ENCODE measurements at places on chromosomes 3 and 15.
A peak's percentile ranks its signal among the peaks of the same experiment; 100 is the strongest.

DNA sequence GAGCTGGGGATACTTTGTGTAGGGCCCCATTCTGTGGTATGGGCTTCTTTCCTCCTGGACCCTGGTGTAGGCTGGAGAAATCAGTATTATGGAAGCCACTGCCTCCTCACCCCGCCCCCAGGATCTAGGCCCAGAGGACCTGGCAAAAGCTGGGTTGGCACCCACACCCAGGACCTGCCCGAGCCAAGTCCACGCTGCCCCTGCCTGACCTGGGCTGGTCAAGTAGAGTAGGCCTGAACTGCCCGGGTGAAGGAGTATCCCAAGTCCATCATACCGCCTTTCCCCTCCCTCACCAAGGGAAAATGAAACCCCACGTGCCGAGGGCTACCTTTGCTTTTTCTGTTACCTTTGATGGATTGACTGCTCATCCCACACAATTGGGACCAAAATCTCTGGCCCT, 37.7 kb upstream of the TRAK1 start:
- DNase-seq, result no peak

- no peak for DNase-seq
These were observed 35.7 kb downstream of the SACM1L start for GRCh38 chr3:45724911-45725310.

DNA sequence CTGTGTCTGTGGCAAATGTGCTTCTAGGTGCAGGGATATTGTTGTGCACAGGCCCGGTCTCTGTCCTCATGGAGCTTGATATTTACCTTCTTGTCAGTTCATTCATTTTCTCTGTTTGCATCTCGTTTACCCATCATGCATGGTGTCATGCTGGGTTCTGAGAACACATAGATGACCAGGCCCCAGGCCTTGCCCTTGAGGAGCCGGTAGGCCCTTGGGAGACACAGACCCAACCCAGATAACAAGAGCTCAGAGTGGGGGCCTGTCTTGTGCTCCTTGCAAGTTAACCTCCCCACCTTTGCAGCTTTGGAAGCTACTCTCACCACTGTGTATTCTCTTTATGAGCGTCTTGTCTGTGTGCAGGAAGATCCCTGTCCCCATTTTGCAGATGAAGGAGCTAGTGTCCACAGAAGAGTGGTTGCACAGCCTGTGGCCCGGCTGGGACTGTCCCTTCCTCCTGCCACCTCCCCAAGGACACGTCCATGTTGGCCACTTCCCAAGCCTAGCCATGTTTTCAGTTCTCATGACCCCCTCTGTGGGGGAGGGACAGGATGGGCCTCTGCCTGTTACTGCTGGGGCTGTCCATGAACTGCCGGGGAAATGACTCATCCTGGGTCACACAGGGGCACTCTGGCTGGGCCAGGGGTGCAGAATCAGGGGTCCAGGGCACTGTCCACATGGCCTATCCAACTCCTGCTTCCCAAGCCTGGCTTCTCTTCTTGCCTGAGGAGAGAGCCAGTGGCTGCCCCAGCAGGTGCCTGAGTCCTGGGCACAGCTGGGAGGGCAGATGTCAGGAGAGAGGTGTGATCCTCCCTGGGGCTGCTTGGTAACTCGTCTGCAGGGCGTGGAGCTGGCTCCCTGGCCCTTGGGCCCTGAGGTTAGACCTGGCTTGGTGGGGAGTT, 3.4 kb downstream of the SNX33 start:
- DNase-seq, result peak; percentile 65

- DNase-seq, result peak; percentile 89
These were observed 10.5 kb downstream of the ACOX2 start for GRCh38 chr3:58526515-58526957.

DNA sequence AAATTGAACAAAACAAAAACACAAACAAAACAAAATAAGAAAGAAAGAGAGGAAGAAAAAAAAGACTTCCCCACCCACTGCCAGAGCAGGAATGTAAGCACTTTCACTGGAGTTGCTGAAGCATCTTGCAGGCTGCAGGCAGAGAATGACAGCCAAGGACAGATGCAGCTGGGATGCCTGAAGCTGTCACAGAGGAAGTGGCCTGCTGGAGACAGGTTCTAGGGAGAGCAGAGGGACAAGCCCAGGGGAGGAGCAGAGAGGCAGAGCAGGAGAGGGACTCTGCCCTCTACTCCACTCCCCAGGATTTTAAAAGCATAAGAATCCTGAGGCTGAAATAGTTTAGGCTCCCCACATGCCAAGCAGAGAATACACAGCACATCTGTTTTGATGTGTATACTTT, 326.2 kb downstream of the TUSC7 start:
- DNase-seq, result no peak

- no peak for DNase-seq
These were observed 453.3 kb downstream of the ROBO1 start for GRCh38 chr3:79314544-79314943.

- peak; percentile 99 for DNase-seq
These were observed 57.5 kb upstream of the LMCD1 start for GRCh38 chr3:8443829-8444791.

DNA sequence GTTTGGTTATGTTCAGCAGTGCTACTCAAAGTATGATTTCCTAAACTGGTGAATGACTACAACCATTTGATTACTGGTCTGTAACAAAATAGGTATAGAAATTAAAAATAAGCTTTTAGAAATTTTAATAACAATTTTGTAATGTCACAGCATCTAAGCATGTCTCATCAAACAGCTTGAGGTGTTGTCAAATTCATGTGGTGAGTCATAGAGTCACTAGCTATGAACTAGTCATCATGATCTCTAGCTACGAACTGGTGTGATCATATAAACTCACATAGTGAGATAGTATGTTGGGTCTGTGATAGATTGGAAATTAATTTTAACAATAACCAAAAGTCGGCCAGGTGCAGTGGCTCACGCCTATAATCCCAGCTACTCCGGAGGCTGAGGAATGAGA, 213.9 kb upstream of the RBMS3 start:
- DNase-seq, result peak; percentile 14

DNA sequence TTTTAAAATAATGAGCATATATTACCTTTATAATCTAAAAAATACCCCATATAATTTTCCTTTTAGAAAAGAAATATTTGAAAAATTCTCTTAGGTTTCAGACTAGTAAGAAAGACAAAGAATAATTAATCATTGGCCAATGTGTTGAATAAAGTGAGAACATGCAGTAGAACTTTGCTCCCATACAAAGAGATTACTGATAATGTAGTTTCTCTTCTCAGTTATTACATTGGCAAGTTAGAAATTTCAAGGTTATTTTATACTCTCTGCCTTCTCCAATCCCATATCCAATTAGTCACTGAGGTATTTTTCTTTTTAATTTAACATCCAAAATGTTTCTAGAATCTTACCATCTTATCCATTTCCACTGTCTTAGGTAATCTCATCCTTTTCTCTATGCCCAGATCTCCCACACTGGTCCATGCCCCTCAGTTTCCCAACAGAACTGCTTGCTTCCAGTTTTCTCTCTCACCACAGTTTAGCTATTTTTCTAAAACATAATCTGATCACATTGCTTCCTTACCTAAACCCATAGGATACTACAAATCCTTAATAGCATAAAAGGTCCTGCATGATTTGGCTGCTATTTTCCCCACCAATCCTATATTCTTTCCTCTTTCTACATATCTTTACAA, 10.8 kb downstream of the XRN1 start:
- no peak for DNase-seq

- no peak for DNase-seq
These were observed 567.1 kb downstream of the EDEM1 start for GRCh38 chr3:5754602-5755001.

DNA sequence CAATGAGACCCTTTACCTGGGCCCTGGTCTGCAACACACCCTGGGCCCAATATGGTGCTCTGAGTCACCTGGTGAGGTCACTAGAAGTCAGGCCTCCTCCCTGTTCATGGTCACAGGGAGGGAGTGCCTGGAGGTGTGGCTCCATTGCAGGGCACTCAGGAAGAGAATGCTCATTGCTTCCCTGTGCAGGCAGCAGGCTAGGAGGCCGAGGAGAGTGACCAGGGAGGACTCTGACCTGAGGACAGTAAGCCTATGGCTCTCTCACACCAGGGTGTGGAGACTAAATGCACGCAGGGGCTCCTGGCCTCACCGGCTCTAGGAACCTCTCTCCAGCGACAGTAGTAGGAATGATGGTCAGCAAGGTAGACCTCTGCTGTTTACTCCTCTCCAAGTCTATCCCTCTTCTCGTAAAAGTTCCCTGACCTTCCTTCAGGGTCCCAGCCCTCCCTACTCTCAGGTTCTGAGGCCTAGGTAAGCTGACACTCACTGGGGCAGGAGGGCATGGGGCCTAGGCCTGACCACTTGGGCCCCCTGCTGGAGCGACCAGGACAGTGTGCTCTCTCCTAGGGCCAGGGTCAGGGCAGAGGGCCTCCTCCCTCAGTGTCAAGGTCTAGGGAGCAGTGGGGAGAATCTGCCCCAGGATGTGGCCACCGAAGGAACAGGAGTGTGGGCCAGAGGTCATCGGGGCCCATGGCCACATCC, 9.6 kb upstream of the SLCO2A1 start:
- no peak for DNase-seq

DNA sequence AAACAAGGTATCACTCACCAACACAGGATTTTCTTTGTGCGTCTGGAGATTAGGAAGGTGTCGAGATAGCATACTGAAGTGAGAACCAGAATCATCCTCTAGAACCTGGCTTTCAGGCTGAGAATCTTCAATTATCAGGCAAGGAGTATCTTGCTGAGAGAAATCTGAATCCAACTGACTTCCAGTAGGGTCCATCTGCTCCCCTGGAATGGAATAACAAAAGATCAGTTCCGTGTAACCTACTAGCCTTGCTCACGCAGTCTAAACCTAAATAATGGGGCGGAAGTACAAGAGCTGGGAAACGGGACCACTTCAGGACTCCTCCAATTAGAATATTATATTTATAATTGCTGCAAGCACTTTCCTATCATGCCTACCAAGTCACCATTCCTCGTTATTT, 690 bp downstream of the TP53BP1 start:
- peak; percentile 21 for DNase-seq

GRCh38 chr15:72836676-72837330, 53.2 kb upstream of the ADPGK start:
- DNase-seq, result no peak

- no peak for DNase-seq
These were observed 53.0 kb upstream of the TMEM115 start for GRCh38 chr3:50412231-50412754.

- DNase-seq, result no peak
These were observed 11.9 kb upstream of the HCN4 start for GRCh38 chr15:73380661-73381060.

DNA sequence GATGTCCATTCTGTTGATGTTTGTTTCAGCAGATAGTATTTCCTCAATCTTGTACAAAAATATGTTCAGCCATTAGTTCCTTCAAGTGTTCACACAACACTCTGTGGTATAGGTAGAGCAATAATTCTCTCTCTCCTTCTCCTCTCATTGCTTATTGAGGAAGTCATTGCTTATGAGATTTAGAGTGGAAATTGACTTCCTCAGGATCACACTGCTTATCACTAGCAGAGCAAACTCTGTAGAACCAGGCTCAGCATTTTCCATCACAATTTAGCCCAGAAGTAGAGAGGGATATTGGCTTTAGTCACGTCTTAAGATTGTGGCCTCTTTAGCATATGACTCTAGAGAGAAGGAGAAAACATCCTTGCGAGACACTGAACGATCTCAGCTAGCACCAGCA, 31.2 kb downstream of the RAB11A start:
- no peak for DNase-seq

GRCh38 chr3:58996730-58997129, 53.1 kb downstream of the CFAP20DC start:
- DNase-seq, result no peak

GRCh38 chr3:72694398-72694797, 153.8 kb downstream of the SHQ1 start:
- peak; percentile 53 for DNase-seq

DNA sequence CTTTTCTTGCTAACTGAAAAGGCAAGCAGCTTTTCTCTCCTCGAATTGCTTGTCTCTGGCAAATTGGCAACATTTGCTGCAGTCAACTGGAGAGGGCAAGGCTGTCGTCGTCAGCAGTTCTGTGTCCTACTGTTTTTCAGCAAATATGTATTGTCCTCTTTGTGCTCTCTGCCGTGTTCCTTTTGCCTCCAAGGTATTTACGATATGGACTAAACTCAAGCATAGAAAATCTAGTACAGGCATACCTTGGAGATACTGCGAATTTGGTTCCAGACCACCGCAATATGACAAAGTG, 558 bp upstream of the SLC30A4 start:
- DNase-seq, result no peak

- DNase-seq, result no peak
These were observed 201.4 kb upstream of the CBLB start for GRCh38 chr3:106070187-106070586.

DNA sequence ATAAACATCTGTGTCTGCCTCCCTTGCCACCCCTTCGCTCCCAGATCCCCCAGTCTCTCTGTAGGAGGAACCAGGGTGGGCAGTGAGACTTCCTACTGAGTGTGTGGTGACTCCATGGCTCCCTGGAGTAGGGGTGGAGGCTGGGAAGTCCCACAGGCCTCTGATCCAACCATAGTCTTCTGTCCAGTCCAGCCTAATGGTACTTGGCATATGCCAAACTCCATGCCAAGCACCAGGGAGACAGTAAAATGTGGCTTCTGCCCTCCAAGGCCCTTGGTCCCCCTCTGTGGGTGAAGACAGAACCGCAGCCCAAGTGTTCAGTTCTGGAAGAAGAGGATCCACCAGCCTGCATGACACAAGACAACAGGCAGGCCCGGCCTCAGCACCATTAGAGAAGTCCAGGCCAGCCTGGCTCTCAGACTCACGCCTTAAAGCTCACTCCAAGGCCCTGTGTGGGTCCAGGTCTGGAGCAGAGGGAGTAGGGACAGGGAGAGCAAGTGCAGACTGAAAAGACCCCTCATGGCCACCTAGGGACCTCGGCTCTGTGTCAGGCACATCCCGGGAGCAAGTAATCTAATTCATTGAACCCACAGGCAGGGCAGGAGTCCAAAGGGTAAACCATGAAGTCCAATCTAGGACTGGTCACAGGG, 112.7 kb downstream of the ETFA start:
- DNase-seq, result no peak

- DNase-seq, result peak; percentile 89
These were observed 79.0 kb upstream of the MFGE8 start for GRCh38 chr15:88992216-88992615.

- DNase-seq, result no peak
These were observed 345.2 kb downstream of the FOXP1 start for GRCh38 chr3:71238355-71238757.

DNA sequence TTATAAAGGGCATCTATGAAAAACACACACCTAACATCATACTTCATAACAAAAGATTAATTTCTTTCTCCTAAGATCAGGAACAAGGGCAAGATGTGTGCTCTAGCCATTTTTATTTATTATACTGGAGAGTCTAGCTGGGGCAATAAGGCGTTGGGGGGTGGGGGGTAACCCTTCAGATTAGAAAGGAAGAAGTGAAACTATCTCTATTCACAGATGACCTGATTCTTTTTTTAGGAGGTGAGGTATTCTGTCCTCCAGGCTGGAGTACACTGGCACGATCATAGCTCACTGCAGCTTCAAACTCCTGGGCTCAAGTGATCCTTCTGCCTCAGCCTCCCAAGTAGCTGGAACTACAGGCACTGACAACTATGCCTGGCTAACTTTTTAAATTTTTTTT, 89.5 kb upstream of the MANF start:
- DNase-seq, result no peak

- no peak for DNase-seq
These were observed 21.8 kb upstream of the HES1 start for GRCh38 chr3:194114123-194114522.
